ENCODE measurements at places on chromosomes 5 and 9.

DNA sequence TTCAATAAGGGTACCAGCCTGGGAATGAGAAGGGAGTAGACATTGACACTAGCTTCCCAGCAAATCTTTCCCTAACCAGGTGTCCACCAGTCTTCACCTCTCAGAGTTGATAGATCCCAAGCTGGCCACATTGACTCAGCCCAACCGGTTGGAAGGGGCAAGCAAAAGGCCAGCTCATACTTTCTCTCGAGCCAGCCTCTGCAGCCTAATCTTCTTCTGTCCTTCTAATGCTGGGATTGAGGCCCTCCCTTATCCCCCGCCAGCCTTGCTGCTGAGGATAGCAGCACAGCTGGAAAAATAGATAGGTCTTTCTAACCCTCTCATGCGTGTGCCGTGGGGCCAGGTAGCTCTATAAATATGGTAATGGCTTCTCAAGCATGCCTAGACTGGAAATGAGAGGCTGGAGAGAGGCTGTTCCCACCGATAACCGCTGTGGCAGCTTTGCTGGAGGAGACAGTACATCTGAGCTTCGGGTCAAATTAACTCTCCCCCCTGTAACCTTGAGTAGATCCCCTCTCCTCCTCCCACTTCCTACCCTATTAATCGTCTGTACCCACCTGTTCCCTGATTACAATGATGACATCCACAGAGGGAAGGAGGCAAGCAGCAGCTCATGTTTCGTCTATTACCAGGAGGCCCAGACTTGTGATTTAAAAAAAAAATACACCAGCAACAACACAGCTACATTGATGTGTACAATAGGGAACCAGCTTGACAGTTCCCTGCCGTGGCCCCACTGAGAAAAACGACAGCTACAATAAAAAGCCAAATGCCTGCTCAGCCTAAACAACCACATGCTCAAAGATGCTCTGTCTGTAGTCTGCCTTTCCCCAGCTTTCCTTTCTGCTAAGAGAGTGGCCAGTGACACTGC is 219.9 kb upstream of the BRINP1 start:
- DNase-seq, result no peak

DNA sequence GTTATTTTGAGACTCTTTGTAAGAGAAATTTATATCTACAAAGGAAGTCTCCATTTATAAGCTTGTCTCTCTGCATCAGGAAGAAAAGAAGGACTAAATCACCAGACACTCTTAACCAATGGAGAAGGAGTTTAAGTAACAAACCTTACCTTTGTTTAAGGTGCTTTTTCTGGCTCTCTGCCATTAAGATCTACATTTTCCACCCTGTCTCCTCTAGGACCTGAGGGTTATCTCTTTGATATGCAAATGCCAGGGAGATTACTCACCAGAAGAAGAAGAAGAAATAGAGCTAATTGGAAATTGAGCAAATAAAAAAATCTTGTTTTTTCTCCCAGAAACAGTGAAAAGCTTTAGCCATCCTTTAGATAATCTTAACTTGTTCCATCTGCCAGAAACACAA is 60.9 kb downstream of the CDKN2A start:
- DNase-seq, result no peak

DNA sequence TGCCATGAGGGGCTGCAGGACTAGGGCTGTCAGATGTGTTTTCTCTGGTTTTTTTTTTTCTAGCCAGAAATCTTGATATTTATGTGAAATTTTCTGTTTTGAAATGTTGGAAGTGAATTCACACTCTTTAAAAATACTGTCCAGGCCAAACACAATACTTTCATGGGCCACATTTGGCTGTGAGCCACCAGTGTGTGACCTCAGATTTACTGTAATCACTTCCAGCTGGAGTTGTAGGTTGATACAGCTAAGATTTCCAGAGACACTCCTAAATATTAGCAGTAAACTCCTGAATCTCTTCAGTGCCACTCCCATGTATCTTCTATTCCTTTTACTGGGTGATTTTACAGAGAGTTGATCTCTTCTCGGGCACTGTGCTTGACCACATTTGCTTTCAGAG is 92.2 kb upstream of the CKMT2 start:
- no peak for DNase-seq

DNA sequence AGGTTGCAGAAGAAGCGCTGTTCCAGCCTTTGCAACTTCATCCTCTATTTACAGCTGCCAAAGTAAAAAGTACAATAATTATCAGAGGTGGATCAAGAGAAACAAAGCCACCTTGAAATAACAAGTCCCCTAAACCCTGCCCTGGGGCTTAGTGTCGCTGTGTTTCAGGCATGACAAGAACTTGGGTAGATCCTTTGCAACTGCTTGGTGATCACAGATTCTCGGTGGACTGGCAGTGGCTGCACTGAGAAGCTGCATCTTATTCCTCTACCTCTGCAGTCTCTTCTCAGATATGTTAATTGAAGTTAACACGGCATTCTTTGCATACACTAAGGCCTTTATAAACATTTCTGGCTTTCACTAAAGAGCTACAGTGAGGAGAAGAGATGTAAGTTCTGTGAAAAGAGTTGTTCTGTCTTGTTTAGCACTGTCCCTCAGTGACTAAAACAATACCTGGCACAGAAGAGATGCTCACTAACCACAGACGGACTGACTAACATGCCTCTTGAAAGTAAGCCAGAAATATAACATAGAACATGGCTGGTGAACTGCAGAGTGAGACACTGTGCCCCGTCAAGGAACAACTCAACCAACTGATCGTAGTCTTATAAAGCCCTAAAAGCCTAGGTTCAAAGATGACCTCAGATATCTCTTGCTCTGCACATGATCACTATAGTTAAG is 144.2 kb downstream of the MLLT3 start:
- no peak for DNase-seq

DNA sequence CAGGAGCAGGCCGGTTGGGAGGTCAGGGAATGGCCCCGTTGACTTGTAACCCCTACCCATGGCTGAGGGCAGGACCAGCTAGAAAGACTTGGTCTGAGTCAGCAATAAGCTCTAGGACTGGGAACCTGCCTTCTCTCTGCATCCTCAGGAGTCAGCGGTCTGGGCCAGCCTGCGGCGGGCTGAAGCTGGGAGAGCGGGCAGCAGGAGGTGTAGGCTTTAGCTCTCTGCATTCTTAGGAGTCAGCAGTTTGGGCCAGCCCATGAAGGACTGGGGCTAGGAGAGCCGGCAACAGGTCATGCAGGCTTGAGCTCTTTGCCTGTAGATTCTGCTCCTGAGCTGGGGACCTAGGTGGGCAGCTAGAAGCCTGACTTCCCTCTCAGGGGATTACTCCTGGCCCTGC is 6.4 kb upstream of the SMIM32 start:
- DNase-seq, result no peak

- no peak for DNase-seq
These were observed 11.1 kb downstream of the CD74 start for GRCh38 chr5:150401376-150402228.

DNA sequence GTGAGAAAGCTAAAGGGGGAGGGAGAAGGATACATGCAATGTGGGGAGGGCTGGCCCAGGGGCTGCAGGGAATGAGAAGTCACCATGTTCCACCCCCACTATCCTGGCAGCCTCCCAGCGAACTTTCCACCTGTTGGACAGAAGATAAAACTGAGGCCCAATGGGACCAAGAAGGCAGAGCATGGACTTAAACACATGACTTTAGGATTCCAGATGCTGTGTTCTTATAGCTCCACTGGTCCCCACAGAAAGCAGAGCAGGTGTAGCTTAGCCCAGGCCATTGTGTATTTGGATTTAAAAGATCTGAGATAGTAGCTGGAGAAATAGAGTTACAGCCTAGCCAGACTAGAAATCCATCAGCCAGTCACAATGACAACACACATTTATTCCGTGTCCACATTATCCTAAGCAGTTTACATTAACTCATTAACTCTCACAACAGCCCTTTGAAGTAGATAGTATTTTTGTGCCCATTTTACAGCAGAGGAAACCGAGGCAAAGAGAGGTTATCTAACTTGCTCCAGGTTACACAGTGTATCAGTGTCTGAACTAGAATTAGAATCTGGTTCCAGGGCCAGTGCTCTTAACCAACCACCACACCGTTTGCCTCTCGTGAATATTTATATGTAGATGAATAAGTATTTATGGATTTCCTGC is 121.0 kb downstream of the RGS3 start:
- no peak for DNase-seq

DNA sequence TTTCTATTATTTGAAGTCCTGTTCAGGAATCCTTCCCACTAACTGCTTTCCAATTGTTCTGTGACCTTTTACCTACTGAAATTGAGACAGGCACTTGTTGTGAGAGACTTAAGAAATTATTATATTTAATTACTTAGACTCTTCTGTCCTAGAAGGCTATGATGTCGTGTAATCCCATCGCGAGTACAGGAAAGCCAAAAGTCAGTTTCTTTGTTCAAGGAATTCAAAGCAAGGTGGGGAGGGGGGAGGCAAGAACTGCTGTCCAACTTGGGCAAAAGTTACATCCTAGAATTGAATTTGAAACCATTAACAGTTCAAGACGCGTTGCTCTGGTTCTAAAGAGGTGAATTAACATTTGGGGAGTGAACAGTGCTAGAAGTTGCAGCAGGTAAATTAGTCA is 17.9 kb downstream of the NDUFA8 start:
- DNase-seq, result no peak

- no peak for DNase-seq
These were observed 78.2 kb upstream of the FER start for GRCh38 chr5:108669462-108669861.

DNA sequence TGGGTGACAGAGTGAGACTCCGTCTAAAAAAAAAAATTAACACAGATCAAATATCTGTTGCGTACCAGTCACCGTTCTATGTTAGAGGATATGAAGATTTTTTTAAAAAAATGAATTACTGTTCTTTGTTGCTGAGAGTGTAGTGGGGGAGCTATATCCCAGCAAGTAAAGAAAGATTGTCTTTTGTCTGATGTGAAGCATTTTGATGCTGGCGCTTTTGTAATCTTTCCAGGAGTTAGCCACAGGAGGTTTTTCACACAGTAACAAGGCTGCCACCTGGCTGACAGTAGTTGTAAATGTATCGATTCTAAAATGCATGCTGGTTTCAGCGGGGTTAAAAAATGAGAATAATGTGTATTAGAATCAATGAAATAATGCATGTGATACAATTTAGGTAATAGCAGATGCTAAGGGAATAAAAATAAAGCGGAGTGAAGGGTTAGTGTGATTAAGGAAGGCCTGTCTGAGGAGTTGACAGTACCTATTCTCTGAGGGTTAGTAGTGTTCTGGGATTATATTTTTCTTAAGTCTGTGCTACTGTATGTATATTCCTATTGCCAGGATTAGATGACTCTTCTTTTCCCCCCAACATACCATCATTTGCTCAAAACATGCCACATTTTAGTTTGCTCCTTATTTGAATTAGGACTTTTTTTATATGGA is 3.4 kb downstream of the LMNB1 start:
- DNase-seq, result no peak

DNA sequence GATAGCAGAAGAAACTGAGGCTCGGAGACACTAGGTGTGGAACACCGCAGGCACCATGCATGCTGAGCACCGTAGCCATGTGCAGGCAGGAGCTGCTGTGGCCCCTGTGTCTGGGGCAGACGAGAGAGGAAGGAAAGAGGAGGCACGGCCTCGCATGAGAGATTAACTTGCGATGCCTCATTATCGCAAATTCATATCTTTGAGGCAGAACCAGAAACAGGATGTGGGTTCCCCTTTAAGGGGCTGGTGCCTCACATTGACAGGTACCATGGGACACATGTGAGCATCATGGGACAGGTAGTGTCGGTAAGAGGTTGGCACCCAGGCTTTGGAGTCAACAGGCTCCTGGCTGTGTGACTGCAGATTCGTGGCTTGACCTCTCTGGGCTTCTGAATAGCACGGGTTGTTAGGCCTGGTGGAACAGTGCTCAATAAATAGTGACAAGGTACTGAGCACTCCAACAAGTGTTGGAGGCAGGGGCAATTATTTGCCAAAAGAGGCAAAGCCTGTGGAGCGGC is 40.8 kb downstream of the NAIF1 start:
- DNase-seq, result no peak

DNA sequence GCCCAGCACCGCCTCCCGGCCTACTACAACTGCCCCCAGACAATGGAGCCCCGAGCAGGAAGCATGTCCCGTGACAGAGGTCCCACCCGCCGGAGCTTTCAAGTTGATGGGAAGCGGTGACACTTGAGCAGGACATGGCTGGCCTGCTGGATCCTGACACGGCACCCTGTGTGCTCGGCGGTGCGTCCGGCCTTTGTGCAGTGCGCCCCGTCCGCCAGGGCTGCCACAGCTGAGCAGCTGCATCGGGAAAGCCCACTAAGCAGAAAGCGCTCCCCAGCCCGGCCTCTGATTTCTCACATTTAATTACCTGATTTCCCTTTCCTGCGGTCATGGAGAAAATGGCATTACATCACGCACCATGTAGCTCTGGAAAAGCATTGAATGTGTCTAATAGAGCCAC is 611.9 kb downstream of the IRX1 start:
- DNase-seq, result no peak

- no peak for DNase-seq
These were observed 2.8 kb upstream of the IL5 start for GRCh38 chr5:132546108-132546507.

DNA sequence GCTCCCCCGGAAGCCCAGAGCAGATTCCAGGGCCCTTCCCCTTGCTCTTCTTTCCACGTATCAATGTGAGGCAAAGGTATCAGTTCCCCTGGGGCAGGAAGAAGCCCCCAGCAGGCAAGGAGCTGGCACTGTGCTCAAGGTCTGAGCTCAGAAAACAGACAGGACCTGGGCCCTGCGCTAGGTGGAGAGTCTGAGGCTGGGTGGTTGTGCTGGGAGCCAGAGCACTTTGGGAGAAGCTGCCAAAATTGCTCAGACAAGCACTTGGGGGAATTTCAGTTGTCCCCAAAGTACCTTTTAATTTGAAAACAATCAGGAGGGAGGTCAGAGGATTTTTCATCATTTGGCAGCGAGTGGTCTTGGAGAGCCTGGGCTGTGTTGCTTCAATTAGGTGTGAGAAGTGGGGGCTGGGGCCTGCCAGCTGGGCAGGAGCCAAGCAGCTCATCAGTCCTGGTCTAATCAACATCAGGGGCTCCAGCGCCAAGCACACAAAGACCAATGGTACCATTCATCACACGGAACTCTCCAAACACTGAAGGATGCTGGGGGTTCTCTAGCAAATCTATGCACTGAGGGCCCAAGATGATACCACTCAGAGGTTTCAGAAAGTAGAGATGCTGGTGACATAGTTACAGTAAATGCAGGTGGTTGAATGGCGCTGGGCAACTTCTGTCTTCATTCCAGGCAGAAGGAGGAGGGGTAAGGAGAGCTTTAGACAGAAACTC is 176.5 kb downstream of the SNX18 start:
- DNase-seq, result no peak

- no peak for DNase-seq
These were observed 74.8 kb downstream of the MEF2C start for GRCh38 chr5:88808153-88808552.

GRCh38 chr5:362978-363765 is 41.7 kb downstream of the AHRR start:
- no peak for DNase-seq

- DNase-seq, result no peak
These were observed 688 bp upstream of the PLPPR1 start for GRCh38 chr9:101027733-101028345.

DNA sequence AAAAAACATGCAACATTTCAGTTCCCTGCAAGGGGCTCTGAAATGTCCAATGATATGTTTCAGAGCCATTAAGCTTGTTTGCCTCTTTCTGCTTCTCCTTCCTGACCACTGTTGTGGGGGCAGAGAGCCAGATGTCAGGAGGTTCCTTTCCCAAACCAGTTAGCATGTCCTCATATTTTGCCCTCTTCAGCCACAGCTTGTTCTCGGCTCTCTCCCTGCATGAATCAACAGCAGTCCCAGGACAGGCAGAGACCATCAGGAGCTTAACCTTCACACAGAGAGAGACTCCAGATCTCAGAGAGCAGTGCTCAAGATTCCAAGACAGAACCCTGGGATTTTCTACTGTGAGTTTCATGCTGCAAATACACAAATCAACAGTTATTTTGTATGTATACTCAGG is 218.5 kb downstream of the COMMD10 start:
- no peak for DNase-seq
